Anterior cingulate cortex (tissue), 58 donors: ENCODE measurements at places on chromosomes 1 and 21.

- DNase-seq, result no peak
Measured at GRCh38 chr1:109306832-109307273, at the start of gene MYBPHL. Gene MYBPHL, minus strand, starts transcription at chr1:109307011. Its CDS starts 20 bp downstream, at chr1:109306991.

DNA sequence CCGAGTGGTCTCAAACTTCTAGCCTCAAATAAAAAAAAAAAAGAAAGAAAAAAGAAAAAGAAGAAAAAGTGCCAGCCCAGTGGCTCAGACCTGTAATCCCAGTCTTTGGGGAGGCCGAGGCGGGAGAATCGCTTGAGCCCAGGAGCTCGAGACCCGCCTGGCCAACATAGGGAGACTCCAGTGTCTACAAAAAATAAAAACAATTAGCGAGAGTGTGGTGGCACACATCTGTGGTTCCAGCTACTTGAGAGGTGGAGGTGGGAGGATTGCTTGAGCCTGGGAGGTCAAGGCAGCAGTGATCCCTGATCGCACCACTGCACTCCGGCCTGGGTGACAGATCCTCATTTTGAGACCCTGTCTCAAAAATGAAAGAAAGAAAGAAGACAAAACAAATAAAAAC lies 1.4 kb upstream of the PTGFRN start:
- no peak for DNase-seq

DNA sequence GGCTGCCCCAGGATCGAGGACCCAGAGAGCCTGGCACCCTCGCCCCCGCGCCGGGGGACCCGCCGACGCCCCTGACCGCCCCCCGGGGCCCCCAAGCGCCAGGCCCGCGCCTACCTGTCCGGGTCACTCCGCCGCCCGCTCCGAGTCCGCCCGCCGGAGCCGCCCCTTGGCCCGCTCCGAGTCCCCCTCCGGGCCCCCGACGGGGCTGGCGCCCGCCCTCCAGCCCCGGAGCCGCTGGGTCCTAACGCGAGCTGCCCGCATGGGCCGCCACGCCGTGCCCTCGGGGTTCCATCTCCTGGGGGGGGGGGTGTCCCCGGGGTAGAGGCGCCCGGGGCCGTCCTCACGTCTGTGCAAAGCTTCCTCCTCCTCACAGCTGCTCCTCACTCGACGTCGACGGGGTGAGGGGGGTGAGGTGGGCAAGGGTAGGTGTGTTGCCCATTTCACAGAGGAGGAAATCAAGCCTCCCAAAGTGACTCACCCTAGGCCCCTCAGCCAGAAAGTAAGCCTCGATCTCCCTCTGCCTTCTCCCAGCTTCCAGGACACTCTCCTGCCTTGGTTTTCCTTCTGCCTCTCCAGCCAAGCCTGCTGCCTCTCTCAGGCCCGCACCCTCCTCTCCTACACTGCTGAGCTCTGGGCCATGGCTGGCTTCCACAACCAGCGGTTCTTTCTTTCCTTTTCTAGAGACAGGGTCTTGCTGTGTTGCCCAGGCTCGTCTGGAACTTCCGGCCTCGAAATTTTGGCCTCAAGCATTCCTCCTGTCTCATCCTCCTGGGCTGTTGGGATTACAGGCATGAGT lies at the start of gene MFAP2:
MFAP2 (minus strand) TSS at position 148 of the 796 bp plus-strand sequence. CDS start 2,347 bp downstream, outside the sequence.
- DNase-seq, result no peak

DNA sequence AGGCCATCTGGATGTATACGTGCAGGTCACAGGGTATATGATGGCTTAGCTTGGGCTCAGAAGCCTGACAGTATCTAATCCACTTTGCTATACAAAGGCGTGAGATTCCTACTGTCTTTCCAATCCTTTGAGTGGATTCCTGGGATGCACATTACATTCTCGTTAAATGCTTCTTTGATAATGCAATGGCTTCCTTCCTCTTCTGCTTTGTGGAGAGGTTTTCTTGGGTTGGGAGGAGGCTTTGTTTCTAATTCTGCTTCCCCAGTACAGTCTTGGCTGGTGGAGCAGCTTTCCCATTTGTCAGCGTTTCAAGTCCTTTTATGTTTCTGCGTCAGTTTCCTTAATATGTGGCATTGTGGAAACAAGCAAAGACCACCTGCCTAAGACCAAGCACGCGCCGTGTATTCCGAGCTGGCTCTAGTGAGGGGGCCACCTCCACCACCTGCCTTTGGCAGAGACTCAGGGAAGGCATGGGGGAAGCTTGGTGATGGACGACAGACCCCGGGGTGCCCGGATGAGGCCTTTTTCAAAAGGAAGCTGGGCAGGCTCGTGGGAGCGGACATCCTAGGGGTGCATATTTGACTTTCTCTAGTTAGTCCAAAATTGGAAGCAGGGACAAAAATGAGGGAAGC lies 72.7 kb downstream of the WDR4 start:
- no peak for DNase-seq

GRCh38 chr1:192161976-192162375 lies 3.7 kb downstream of the RGS18 start:
- no peak for DNase-seq

DNA sequence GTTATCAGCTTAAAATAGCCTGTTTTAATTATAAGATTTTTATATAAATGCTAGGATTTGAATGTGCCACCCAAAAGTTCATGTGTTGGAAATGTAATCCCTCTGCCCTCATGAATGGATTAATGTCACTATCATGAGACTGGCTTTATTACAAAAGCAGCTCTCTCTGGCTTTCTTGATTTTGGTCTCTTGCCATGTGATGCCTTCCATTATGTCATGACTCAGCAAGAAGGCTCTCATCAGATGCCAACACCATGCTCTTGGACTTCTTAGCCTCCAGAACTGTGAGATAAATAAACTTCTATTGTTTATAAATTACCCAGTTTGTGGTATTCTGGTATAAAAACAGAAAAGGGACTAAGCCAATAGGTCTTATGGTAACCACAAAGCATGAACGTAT lies 6.9 kb upstream of the PRSS38 start:
- no peak for DNase-seq

- DNase-seq, result no peak
Measured at GRCh38 chr1:156281693-156282478, 739 bp downstream of the SMG5 start.

DNA sequence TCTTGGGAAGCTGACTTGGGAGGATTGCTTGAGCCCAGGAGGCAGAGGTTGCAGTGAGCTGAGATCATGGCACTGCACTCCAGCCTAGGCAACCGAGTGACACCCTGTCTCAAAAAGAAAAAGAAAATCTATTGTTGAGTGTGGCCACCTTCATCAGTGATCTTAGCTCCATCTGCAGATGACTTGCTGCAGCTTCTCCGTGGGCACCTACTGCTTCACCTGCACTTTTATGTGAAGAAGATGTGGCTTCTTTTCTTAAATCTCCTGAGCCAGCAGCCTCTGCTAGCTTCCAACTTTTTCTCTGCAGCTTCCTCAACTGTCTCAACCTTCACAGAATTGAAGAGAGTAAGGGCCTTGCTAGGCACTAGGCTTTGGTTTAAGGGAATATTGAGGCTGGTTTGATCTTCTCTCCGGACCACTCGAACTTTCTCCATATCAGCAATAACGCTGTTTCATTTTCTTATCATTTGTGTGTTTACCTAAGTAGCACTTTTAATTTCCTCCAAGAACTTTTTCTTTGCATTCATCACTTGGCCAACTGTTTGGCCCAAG lies 28.0 kb downstream of the AGPAT3 start:
- DNase-seq, result no peak

GRCh38 chr1:5757187-5757805 lies 234.9 kb downstream of the NPHP4 start:
- DNase-seq, result peak; percentile 47
